ENCODE measurements at places on chromosomes 2 and 18.
A peak's percentile ranks its signal among the peaks of the same experiment; 100 is the strongest.

DNA sequence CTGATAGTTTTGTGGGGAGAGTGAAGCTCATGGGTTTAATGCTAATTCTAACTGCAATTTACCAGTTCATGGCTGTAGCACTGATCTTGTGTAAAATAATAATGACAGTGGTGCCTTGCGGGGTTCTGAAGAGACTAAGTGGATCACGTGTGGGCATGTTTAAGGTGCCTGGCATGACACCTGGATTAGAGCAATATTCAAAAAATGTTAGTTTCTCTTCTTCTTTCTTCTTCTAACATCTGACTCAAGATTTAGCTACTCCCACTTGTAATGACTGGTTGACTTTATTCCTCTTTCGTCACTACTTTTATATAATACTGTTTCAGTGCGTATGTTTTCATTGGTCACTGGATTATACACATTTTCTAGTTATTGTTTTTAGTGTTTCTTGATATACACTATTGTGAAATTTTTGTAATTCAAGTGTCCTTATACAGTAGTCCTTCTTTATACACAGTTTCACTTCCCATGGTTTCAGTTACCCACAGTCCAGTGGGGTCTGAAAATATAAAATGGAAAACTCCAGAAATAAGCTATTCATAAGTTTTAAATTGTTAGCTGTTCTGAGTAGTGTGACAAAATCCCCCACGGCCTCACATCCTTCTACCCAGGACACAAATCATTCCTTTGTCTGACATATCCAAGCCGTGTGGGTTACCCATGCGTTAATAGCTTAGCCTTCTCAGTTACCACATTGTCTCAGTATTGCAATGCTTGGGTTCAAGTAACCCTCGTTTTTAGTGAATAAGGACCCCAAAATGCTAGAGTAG, 662.2 kb upstream of the CNTNAP5 start:
- no peak for DNase-seq

GRCh38 chr18:50627594-50628532, 68.0 kb downstream of the MAPK4 start:
- no peak for DNase-seq

DNA sequence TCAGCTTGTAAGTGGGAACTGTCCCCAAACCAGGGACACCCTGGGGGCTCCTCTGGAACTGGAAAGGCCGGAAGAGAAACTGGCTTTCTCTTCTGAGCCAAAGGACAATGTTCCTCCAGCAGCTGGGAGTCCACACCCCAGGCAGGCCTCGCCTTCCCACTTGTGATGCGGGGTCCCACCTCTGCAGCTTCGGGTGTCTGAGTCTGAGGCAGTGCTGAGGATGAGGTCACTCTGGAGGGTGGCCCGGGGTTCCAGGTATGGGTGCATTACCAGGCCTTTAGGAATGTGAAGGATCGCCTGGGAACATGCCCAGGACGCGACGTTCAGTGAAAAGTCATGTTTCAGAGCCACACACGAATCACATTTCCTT, 18.2 kb upstream of the BOK start:
- no peak for DNase-seq

- DNase-seq, result no peak
Measured at GRCh38 chr2:46701152-46701551, 214.5 kb downstream of the MCFD2 start.

- DNase-seq, result no peak
Measured at GRCh38 chr2:60597346-60597745, 43.9 kb upstream of the BCL11A start.

- no peak for DNase-seq
Measured at GRCh38 chr2:225002656-225003045, 39.6 kb downstream of the DOCK10 start.

- DNase-seq, result no peak
Measured at GRCh38 chr2:239329972-239330572, 70.7 kb downstream of the HDAC4 start.

- no peak for DNase-seq
Measured at GRCh38 chr2:46471-47345, at the start of gene FAM110C. Gene FAM110C (minus strand): TSS chr2:46505. CDS start chr2:46385, 120 bp downstream.

- DNase-seq, result no peak
Measured at GRCh38 chr18:40469316-40469715, 1485.7 kb upstream of the PIK3C3 start.

DNA sequence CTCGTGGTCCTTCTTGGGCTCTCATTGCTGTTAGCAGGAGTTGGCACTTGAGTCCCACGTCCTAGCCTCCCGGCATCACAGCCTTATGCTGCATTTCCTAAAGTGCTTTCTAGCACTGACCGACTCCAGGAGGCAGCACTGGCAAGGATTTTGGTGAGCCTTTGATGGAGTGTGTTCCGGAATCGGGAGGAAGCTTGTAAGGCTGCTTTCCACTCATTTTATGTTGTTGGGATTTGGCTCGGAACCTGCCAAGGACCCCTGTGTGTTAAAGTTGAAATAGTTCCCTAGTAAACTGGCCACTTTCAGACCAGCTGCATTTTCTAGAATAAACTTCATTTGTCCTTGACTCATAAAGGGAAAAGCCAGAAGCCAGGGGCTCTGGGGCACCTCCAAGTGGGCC, 88.9 kb downstream of the AGAP1 start:
- no peak for DNase-seq

- no peak for DNase-seq
Measured at GRCh38 chr2:34004936-34005335, 405.8 kb upstream of the FAM98A start.

GRCh38 chr2:181536730-181537129, 79.5 kb downstream of the ITGA4 start:
- no peak for DNase-seq

DNA sequence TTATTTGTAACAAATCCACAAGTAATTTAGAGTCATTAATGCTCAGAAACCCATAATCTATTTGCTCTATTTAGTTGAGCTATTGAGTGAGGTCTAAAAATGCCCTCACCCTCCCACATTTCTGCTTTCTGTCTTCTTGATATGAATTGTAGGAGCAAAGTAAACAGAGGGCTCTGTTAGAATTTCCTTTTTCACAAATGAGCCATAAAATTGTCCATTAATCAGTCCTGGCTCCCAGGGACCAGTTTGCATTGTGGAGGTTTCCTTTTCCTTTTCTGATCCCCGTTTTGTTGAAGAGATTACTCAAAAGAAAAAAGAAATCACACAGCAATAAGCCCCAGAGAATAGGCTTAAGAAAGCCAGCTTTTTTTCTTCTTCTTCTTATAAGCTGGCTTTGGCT, 476.7 kb downstream of the EPHA4 start:
- no peak for DNase-seq

GRCh38 chr2:41930807-41931566, 116.8 kb upstream of the PKDCC start:
- no peak for DNase-seq

DNA sequence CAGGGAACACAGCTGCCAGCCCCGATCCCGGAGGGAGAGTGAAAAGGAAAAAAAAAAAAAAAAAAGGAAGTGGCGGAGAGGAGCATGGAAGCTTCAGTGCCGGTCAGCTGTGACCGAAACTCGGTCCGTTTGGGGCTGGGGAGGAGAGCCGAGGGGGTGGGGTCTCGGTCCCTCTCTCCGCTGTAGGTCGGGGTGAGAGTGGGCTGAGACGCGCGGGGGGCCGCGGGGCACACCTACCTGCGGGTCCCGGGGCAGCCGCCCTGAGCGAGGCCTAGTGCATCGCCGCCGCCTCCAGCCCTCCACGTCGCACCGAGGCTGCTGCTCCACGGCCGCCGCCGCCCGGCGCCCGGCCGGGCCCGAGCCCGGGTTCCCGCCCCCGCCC, 536 bp downstream of the VPS54 start:
- peak; percentile 60 for DNase-seq

- DNase-seq, result no peak
Measured at GRCh38 chr2:134911400-134911785, 7.2 kb upstream of the CCNT2 start.

GRCh38 chr18:36769611-36770314, 59.0 kb downstream of the TPGS2 start:
- no peak for DNase-seq

- DNase-seq, result no peak
Measured at GRCh38 chr18:10065296-10065695, 151.5 kb downstream of the VAPA start.

DNA sequence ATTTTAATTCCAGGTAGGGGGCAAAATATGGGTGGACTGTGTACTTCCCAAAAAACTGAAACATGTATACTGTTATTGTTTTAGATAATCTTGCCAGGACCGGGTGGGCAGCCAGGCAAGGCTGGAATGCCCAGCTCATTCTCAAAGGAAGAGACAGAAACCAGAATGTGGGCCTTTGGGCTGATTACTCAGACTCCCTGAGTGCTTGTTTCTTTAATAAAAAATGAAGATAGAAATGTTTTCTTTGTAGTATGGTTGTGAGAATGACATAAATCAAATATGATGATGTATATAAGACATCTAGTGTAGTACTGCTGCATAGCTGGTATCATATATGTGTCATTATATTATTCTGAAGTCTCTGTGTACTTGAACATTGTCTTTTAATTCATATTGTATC, 231.6 kb upstream of the NT5C1B start:
- DNase-seq, result no peak

- DNase-seq, result no peak
Measured at GRCh38 chr2:2902547-2903281, 474.9 kb downstream of the EIPR1 start.

- no peak for DNase-seq
Measured at GRCh38 chr2:65708086-65708485, 275.7 kb upstream of the SPRED2 start.

- DNase-seq, result peak; percentile 58
Measured at GRCh38 chr2:70948337-70949003, 12.8 kb downstream of the ATP6V1B1 start.

DNA sequence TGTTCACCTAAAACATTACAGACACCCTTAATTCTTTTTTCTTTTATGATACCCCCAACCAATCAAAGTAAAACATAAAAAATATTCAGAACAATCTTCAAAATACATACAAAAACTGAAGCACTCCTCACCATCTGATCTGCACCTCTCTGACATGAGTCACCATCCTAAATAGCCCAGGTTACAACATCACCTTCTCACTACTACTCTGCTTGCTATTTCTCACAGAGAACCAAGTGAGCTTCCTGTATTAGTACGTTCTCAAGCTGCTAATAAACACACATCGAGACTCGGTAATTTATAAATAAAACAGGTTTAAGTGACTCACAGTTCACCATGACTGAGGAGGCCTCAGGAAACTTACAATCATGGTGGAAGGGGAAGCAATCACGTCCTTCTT, 183.5 kb downstream of the CBLN2 start:
- no peak for DNase-seq

GRCh38 chr2:86319700-86320580, 17.5 kb downstream of the REEP1 start:
- DNase-seq, result no peak

- DNase-seq, result peak; percentile 65
Measured at GRCh38 chr2:191758518-191759507, 80.9 kb downstream of the NABP1 start.

GRCh38 chr2:152548996-152549395, 168.3 kb downstream of the PRPF40A start:
- DNase-seq, result no peak

DNA sequence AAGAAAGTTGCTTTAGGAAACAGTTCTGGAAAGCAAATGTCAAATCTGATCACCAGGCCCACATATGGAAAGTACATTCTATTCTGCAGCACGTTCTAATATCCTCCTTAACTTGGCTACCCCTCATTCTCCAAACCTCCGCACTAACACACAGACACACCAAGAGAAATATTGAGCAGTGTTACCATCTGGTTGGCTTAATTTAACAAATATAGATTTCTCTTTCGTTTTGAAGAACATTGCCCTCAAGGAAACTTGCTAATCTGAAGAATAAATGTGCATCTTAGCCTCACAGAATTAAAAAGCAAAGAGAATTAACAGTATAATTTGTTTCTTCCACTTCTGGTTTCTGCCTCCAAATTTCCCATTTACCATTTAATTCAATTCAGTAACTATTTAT, 72.8 kb upstream of the TTC39C start:
- no peak for DNase-seq

- no peak for DNase-seq
Measured at GRCh38 chr2:26345283-26345544, 729 bp upstream of the SELENOI start.

DNA sequence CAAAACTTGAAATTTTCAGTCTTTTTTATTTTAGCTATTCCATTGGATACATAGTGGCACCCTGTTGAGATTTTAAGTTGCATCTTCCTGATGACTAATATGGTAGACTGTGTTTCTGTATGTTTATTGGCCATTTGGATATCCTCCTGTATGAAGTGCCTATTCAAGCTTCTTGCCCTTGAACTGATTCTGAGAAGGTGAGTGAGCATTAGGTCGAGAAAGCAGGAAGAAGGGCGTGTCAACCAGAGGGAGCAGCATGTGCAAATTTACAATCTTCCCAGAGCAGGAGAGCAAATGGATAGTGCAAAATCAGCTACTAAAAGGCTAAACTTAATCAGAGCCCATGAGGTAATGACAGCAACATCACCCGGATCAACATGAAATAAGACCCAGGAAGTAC, 8.6 kb downstream of the INPP1 start:
- no peak for DNase-seq

- no peak for DNase-seq
Measured at GRCh38 chr2:142825861-142826260, 51.6 kb upstream of the KYNU start.

DNA sequence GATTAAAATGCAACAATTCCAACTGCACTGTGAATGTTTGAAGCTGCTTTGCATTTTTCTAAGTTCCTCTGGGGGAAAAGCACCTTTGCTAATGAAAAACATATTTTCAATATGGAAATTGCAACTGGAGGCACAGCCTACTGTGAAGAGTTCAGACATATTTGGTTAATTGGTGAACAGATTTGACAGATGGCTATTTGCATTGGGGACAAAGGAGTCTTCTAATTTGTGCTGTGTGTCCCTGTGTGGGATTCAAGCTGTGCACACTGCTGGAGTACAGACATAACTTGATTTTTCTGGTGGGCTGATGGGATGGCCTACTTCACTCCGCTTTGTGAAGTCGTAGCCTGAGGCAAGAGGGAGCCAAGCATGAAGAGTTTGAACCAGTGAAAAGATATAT, 40.7 kb upstream of the ARHGAP25 start:
- no peak for DNase-seq

- peak; percentile 89 for DNase-seq
Measured at GRCh38 chr2:99555404-99555803, 65.6 kb upstream of the REV1 start.

DNA sequence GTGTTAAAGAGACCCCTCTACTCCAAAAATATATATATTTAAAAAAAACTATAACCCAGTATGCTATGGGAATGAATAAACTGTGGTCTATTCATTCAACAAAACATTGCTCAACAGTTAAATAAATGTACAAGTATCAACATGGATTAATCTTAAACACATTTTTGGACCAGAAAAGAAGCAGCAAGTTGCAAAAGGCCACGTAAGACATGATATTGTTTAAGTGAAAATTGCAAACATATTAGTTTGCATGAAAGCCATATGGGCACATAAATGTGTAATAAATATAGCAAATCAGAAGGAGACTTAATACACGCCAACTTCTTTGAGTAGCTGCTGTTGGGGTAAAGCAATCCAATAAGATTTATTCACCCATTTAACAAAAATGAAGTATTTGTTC, 321.5 kb downstream of the FBXO15 start:
- no peak for DNase-seq

GRCh38 chr2:197798187-197798586, 6.2 kb upstream of the PLCL1 start:
- DNase-seq, result no peak
